NCI-H2227 treated with DMSO at 0.1 percent for 48 hours (cell line): ENCODE measurements at places on chromosomes 6 and 20.

DNA sequence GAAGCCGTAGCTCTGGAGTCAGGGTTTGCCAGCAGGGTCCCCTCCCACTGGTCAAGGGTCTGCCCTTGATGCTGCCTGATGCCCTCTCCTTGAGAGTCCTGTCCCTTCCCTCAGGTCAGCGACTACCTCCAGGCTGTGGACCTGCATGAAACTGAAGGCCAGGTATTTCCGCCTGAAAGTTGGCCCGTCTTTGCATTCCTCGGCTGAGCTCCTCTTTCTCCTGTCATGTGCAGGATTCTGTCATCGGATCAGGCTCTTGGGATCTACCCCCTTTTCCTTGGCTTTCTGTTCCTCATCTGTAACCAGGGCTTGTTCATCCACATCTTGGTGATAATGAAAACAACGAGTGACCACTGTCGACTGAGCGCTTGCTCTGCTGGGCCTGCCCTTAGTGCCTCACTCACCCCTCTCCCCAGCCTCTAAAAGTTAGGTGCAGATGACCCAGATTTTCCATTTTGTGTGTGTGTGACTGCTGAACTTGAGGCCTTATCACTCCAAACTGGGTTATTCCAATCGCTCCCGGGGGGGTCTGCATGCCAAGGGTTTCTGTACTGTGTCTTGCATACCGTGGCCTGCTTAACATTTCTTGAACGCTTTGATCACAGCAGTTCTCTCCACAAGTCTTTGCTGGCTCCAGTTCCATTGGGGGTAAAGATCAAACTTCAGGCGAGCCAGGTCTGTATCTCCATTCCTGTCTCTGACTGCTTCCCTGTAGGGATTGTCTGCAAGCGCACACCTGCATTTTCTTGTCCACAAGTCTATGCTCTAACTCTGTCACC is 81.6 kb downstream of the DTD1 start:
- no peak for DNase-seq

- DNase-seq = peak; percentile 73
These were observed 115.4 kb downstream of the OPRM1 start for GRCh38 chr6:154154389-154154967.

GRCh38 chr6:19839788-19840187 is 2.6 kb downstream of the ID4 start:
- no peak for DNase-seq

GRCh38 chr20:61939691-61940360 is 125.9 kb downstream of the TAF4 start:
- DNase-seq = no peak

- DNase-seq = no peak
These were observed 302.0 kb upstream of the ECI2 start for GRCh38 chr6:4437342-4437741.

- DNase-seq = no peak
These were observed 15.0 kb downstream of the NANP start for GRCh38 chr20:25608774-25609173.

- no peak for DNase-seq
These were observed 174.7 kb downstream of the FOXC1 start for GRCh38 chr6:1784422-1784884.

DNA sequence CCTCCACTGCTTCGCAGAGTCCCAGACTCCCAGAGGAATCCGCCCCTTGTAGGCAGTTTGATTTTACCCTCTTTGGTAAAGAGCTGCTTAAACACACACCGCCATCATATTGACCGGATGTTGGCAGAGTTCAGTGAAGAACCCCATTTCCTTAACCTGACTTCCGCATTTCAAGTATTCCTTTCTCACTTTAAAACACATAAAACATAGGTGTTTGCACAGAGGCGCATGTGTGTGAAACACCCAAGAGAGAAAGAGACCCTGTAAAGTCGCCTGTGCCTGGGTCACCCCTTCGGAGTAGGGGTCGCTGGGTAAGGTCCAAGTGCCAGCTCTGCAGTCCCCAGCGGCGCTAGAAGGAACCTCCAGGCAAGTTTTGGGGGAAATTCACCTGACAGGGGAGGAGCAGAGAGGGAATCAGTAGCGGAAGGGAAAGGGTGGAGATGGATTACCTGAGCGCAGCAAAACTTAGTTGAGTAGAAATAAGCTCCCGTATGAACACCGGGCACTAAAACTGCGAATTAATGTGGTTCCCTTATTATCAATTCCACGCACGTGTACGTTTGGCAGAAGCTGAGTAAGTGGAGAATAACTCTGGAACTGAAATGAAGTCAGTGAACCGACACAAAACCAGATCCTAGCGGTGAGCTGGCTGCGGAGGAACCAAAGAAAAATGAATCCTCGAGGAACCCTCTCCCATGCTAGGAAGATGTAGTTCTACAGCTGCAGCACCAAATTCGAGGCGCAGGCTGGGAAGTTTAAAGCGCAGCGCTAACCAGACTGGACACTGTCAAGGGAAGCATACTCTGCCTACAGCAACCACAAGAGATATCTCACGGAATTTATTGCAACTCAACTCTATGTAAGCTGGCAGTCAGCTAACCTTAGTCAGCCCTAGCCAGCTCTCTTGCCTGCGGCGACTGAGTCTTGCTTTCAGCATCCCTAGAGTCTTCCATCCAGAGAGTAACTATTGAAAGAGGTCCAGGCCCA is 3.5 kb upstream of the HTR1B start:
- no peak for DNase-seq

DNA sequence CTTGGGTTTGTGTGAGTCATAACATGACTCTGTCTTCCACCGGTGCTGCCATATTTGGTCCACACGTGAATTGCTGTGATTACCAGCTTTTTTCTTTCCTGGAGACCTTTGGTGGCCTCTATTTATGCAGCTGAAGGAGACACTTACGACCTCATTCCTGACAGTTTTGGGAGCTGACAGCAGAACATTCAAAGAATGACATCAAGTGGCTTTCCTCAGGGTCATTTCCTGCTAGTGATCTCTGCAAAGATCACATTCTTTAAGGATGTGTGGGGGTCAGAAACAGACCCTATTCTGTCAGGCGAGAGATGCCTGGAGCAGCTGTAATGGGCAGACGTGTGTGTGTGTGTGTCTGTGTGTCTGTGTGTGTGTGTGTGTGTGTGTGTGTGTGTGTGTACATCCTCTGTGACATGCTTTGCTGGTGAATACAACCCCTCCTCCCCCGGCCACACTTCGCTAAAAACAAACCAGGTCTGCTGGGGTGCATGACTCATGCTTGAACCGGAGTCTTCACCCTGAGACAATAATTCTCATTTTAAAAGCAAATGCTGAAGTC is 115.6 kb downstream of the TMEM170B start:
- peak; percentile 67 for DNase-seq

GRCh38 chr6:74969591-74970267 is 236.1 kb downstream of the COL12A1 start:
- no peak for DNase-seq

DNA sequence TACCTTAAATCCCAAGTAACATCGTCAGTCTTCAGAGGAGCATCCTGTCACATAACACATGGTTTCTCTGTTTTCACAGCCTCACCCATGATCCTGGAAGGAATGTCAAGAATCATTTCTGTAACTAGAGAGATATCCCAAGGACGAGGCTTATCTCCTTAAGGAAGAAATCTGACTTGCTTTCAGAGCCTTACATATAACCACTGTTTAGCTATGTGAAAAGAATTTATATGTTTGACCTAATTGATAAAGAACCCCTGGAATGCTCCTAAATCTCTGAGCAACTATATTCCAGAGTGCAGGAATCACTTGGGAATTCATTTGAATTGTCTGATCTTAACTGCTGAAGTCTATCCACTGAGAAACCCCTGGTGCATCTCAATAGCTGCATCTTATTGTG is 243.1 kb downstream of the ALDH8A1 start:
- DNase-seq = no peak

DNA sequence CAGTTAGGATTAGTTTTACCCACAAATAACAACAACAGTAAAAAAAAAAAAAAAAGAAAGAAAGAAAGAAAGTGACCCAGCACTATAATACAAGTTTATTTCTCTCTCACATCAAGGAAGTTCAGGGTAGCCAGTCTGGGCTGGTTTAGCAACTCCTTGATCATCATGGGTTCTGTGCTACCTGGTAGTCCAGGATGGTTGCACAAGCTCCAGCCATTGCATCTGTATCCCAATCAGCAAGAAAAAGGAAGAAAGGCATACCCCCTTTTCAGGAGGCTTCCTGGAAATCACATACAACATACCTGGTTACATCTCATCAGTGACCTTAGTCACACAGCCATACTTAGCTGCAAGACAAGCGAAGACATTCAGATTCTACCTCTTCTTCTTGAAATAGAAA is 128.5 kb downstream of the MTHFD1L start:
- DNase-seq = no peak

DNA sequence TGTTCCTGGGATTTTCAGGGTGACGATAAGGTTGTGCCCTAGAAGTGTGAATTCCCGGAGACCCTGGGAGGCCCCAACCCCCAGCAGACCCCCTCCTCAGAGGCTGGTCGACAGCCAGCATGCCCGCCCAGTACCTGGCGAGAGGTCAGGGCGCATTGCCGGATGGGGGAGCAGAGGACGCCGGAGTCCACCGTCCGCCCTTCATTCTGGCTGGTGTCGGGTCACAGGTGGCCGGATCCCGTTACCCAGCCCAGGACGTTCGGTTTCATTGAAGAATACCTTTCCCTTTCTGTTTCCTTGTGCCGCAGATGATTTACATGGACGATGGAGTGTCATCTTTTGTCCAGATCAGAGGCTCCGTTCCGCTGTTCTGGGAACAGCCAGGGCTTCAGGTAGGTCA is 61.3 kb downstream of the SYNJ2 start:
- no peak for DNase-seq

DNA sequence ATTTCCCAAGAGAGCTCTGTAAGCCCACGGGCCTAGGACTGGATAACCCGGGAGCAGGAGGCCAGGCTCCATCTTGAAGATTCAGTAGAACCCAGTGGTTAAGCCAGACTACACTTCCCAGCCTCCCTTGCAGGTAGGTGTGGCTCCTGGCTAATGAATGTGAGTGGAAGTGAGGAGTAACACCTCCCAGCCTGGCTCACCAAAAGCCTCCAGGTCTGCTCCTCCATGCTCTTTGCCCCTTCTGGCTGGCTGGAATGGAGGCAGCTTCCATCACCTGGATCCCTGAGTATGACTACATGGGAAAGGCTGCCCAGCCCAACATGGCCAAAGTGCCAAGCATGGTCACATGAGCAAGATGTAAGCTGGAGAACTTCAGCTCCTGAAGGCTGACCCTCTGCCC is 9.7 kb downstream of the LRRN4 start:
- DNase-seq = no peak

DNA sequence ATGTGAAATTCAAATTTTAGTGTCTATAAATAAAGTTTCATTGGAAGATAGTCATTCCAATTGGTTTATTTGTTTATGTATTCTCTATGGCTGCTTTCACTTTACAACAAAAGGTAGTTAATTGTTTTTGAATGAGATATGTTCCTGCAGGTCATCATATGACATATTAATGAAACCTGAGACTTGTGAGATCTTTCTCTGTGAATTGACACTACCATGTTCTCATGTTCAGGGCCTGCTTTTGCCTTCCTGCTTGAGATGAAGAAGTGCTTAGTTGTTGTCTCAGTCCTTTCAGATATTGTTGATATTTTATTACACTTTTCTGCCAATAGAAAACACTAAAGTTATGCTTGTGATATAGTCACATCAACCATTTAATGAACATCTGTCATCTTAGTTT is 132.5 kb downstream of the UTRN start:
- no peak for DNase-seq

DNA sequence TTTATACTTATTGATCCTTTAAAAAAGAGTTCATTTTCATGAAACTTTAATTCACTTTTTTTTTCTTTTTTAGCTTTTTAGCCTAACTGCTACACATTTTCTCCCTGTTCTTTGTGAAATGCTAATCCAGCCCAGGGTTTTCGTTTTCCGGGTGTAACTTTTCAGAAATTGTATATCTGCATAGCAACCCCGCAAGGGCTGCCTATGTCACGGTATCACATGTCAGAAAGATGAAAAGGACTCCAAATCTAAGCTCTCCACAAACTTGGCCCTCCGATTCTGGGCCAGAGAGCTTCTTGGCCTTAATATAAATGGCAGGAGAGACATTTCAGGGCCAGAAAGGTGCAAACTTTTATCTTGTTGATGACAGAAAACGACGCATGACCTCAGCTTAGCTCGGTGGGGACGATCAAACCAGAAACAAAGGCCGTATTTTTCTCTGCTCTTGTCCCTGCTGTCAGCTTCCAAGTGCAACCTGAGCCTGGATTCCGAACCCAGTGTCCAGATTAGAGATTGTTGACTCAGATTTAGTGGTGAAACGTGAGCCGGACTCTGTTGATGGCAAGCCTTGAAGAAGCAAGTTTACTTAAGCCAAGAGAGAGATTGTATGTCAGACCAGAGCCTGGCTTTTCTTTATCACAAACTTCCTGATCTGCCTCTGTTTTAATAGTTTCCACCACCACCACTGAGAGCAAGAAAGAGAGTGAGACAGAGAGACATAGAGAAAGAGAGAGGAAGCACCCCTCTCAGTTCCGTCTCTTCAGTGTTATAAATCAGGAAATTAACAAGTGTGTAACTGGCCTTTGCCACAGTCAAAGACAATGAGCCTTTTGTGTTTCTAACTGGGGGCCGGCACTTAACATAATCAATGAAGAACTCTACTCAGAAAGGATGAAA is 157.8 kb downstream of the SCML4 start:
- no peak for DNase-seq

DNA sequence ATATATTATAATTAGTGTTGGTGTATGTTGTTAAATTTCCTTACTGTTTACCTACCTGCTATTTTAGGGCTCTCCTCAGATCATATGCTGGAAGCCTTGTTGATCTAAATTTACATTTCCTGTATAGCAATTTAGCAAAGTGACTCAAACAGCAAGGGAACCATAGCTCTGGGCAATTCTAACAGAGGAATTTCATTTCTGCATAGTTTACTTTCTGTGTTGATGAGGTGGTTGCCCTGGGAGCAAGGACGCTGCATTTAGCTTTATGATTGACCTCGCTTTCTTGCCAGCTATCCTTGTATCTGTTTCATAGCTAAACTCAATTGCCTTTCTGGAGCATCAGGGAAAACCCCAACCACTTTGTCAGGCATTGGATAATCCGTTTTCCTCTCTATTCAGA is 810.8 kb downstream of the GRIK2 start:
- no peak for DNase-seq

- no peak for DNase-seq
These were observed 17.2 kb upstream of the DST start for GRCh38 chr6:56659721-56660380.

- DNase-seq = no peak
These were observed 70.4 kb downstream of the PLAGL1 start for GRCh38 chr6:143937668-143937970.
